ENCODE measurements at places on chromosomes 3 and 15.

DNA sequence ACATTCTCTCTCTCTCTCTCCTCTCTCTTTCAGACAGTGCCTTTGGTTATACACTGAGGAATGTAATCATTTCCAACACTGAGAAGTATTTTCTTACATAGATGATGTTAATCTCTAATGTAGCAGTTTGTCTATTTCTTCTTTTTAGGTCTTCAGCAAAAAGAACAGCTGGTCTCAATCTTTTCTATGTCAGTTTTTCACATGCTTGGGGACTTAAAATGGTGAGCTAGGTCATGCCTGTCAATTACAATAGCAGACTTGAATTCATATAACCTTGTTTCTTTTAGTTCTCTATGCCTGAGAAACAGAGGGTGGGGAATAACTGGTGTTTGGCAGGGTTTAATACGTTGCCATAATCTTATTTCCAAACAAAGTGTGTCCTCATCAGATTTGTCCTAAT is 786.2 kb downstream of the SQOR start:
- H3K4me1 ChIP-seq: no peaks in the 10 kb centered on the region
- no peaks in the 10 kb centered on the region for H3K36me3 ChIP-seq
- no peak overlapping the region for H3K4me3 ChIP-seq
- no peaks in the 10 kb centered on the region for H3K27me3 ChIP-seq

DNA sequence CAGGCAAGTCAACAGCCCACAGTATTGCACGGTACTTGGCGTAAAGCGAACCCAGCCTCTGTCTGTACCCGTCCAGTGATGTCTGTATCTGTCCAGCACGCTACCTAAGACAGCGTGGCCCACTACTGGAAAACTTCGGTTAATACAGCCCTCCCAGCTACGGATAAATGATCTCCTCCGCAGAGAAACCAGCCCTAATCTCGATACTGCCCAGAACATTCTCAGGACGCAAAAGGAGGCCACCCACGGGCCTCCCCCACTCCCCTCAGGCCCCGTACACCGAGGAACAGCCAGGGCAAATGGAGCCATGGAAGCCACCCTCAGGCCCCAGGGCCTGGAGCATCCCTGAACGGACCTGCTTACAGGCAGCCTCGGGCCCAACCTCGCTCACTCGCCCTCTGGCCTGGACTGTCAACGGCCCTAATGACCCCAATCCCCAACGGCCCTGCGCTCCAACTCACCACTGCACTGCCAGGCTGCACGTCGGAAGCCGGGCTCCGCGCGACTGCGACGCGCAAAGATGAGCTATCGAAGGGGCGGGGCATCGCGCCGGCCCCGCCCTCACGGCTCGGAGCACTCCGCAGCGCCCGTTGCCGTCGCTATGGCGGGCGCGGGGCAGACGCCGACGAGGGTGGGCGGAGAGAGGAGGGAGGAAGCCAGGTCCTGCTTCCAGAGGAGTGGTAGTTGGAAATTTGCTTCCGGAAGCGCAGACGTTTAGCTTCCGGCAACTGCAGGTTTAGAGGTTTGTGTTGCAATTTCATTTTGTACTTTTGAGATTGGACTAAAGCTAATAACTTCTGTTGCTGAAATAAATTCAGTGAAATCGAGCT is at the start of gene SKIC8:
TSS of gene SKIC8 (minus strand) at position 509 of the 830 bp plus-strand sequence. CDS start 3,923 bp downstream, outside the sequence.
- no peaks in the 10 kb centered on the region for H3K27me3 ChIP-seq
- H3K4me1 ChIP-seq: peaks cover 43% of the 10 kb centered on the region
- peak within 1 kb of the TSS; percentile 95 for H3K4me3 ChIP-seq
- H3K36me3 ChIP-seq: peaks cover 29% of the 10 kb centered on the region
- H3K27ac ChIP-seq: peak within 1 kb of the TSS; percentile 93
- peak; percentile 95 for DNase-seq

DNA sequence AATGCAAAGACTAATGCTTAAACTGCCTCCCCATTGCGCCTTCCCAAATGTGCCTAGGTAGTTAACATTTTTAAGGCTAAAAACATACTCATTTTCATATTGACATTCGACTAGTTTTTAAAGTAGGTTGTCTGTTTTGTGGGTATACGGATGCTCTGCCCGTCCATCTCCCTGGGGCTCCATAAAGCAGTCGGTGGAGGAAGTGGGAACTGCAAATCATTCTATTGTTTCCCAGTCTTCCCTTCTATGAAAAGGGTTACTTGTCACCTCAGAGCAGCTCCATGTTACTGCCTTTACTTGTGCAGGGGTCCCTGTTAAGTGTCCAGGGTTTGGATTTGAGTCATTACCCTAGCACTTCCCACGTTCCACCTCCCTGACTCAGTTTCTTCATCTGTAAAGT is 10.9 kb downstream of the CHCHD6 start:
- no peaks in the 10 kb centered on the region for H3K27me3 ChIP-seq
- H3K4me1 ChIP-seq: peaks cover 7% of the 10 kb centered on the region
- no peak overlapping the region for H3K27ac ChIP-seq
- DNase-seq: no peak

DNA sequence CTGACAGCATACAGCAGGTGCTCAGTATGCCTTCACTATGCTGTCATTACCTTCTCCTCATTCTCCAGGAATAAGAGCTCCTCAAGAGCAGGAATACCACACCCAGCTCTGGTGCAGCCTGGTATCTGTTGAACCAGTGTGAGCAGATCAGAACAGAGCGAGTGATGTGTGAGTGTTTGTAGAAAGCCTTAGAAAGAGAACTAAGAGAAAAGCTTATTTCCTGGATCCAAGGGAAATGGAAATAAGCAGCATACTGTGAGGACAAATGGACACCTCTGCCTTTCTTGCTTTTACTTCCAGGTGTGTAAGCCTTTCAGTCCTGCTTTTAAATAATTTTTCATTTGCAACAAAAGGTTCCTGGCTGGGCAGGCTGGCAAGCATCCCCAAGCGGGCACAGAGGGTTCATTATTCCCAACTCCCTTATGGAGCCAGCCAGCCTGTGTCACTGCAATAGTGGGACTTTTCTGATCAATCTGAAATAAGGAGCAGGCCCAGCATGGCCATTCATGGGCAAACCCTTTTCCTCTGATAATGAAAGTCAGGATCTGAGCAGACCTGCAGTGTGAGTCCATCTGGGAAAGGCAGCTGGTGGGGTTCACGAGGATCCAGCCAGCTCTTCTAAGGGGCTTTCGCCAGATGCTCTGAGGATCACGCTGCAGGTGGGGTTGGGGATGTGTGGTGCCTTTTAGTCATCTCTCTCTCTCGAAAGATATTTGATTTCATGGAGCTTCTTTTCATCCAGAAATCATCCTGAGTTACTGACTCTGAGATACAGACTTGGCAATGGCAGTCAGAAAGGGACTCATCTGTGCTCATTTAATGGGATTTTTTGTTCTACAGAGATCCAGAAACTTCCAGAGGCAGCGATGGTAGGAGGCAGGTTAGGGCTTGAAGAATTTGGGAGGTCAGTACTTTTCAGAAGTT is 594.9 kb upstream of the CFAP20DC start:
- no peak overlapping the region for H3K27ac ChIP-seq
- no peaks in the 10 kb centered on the region for H3K4me1 ChIP-seq
- no peak for DNase-seq
- no peak overlapping the region for H3K4me3 ChIP-seq

DNA sequence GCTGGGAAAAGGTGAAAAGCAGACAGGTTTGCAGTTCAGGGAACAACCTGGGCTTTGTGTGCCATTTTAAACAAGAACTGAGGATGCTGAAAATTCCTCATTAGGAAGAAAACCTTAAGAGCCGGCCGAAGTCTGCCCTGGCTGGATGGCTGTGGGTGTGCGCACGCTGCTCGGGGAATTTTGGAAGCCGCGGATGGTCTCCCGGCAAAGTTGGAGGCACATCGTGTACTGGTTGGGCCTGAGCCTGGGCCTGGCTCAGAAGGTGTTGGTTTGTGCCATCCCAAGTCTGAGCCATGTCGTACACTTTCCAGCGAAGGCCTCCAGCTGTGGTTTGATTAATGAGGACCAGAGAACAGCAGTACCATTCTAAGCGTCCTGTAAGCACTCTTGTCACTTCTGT is 188.2 kb downstream of the ATP10A start:
- H3K4me3 ChIP-seq: no peak overlapping the region
- DNase-seq: no peak
- peaks cover 32% of the 10 kb centered on the region for H3K36me3 ChIP-seq
- peaks cover 26% of the 10 kb centered on the region for H3K27me3 ChIP-seq

GRCh38 chr3:108124337-108125152 is 33.7 kb upstream of the CD47 start:
- H3K4me3 ChIP-seq: peak overlapping the region; percentile 90
- peaks cover 78% of the 10 kb centered on the region for H3K4me1 ChIP-seq
- peak; percentile 82 for DNase-seq
- no peaks in the 10 kb centered on the region for H3K27me3 ChIP-seq
- H3K27ac ChIP-seq: peak overlapping the region; percentile 100

DNA sequence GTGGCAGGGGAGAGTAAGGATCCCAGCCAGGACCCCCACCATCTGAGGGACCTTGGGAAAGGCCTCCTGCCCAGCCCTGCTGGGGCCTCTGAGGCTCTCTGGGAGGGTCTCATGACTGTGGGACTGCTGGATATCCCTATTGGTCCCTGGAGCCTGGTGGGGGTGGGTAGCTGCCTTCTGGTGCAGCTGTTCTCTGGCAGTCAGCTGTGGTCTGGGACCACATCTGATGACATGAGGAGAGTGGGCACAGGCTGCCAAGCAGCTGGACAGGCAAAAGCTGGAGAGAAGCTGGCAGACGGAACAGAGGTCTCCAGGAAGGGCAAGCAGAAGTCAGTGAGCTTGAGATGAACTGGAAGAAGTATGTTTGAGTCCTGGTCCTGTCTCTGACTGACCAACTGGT is 22.4 kb downstream of the PLEKHO2 start:
- no peak overlapping the region for H3K4me3 ChIP-seq
- peak overlapping the region; percentile 61 for H3K27ac ChIP-seq
- H3K27me3 ChIP-seq: no peaks in the 10 kb centered on the region
- DNase-seq: no peak

DNA sequence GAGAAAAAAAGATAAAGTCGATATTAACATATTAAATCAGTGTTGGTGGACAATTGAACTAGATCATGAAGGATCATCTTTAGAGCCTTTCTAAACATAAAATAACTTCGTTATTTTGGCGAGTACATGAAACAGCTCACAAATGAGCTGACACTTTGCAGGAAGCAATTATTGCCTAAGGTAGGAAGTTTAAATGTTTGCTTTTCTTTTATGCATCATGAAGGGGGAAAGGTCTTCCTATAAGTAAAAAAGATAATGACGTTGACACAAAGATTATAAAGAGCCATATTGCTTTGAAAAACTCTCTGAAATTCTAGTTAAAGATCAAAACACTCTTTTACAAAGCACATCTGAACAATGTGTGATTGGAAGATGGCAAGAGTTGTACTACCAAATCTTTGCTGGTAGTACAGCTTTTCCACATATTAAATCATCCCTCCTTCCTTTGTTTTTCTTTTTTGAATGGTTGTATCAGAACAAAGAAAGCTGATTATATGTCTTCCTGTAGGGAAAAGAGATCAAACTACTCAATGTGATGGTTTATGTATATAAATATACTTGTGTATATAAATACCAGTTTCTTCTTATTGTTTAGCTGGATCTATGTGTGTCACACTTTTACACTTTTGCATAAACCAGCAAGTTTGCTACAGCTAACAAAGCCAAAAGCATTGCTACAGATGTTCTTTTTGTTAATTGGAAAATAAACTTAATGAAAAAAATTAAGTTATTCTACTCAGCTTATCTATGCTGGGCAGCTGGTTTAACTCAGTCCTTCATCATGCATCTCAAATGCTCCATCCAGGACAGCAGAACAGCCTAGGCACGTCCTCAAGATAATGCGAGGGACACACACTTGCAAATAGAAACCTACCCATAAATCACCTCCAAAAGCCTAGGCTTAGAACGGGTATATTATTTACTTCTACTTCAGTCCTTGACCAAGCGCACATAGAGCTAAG is 850.8 kb upstream of the ROBO1 start:
- no peaks in the 10 kb centered on the region for H3K36me3 ChIP-seq
- H3K27ac ChIP-seq: no peak overlapping the region
- no peaks in the 10 kb centered on the region for H3K27me3 ChIP-seq
- H3K4me3 ChIP-seq: no peak overlapping the region
- no peaks in the 10 kb centered on the region for H3K4me1 ChIP-seq

DNA sequence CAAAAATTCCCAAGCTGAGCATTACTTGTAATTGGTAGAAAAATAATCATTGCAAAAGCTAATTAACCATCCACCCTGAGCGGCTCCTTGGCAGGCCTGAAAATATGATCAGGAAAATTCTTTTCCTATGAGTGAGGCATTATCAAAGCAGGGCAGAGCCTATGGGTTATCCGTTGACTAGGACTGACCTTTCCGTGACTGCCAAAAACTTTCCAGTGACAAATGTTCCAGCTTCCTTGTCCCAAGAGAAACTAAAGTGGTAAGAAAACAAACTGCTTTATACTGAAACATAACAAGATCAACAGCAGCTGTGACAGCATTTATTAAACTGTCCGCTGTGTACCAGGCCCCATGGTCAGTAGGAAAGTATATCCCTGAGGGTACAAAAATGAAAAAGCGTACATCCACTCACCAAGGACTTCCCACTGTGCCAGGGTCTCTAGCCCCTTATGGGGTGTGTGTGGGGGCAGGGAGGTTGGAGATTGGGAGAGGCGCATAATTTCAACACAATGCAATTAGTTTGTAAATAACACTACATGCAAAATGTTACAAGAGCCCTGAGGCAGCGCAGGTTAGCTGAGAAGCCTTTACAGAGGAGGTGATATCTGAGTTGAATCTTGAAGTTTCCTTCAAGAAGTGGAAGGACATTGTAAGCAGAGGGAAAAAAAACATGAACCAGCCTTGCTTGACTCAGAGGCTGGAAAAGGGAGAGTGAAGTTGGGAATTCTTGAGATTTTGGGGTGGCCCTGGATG is 8.5 kb downstream of the LIPC start:
- no peaks in the 10 kb centered on the region for H3K27me3 ChIP-seq
- no peak overlapping the region for H3K4me3 ChIP-seq
- H3K27ac ChIP-seq: peak overlapping the region; percentile 63
- peaks cover 27% of the 10 kb centered on the region for H3K4me1 ChIP-seq
- DNase-seq: no peak

DNA sequence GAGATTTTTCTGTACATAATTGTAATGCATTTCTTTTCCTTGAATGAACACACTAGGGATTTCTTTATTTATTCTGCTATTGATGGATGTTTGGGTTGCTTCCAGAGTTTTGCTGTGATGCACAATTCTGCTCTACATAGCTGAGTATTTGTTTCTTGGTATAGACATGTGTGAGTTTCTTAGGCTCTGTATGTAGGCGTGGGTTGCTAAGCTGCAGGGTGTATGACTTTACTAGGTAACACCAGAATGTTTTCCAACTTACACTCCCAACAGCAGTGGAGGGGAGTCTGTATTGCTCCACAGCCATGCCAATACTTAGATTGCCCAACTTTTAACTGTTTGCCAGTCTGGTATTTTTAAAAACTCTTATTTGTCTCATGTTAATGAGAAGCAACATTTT is 155.5 kb upstream of the TNIK start:
- H3K27ac ChIP-seq: no peak overlapping the region
- no peak overlapping the region for H3K4me3 ChIP-seq
- no peaks in the 10 kb centered on the region for H3K36me3 ChIP-seq
- no peaks in the 10 kb centered on the region for H3K27me3 ChIP-seq
